ENCODE measurements at places on chromosomes 1 and 21. TPM values are rescaled to one million over a fixed set of nuclear protein-coding genes. Genes with fewer than 3 reads are reported as not detected.

DNA sequence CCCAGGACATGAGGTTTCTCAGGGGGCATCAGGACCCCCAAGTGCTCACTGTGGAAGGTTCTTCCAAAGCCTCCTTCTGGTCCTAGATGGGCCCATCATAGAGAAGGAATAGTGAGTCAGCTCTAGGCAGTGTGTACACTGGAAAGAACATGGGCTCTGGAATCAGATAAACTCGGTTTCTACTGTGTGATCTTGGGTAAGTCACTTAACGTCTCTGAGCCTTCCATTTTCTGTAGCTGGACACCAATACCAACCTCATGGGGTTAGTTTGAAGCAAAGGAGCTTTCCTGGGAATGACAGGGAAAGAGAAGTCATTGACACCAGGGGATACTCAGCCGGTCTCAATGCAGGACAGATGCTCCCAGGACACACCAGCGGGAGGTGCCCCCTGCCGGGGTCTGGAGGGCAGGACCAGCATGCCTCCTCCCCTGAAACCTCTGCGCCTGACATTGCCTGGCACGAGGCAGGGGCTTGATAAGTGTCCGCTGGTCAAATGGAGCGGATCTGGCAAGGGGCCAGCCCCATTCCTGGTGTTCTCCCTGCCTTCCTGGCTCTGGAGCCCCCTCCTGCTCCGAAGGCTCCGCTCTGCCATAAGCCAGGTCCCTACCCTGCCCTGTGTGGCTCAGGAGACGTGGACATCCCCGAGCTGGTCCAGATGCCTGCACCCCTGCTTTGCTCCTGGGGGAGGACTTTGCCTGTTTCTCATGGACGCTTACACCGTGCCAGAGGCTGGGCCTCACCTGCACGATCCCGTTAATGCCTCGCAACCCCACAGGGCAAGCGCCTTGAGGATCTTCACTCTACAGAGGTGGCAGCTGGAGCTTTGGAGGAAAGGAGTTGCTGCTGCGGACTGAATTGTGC, 52.8 kb downstream of the EDN2 start:
- peak; percentile 24 for DNase-seq
- peaks cover 18% of the 10 kb centered on the region for H3K4me1 ChIP-seq
- H3K4me3 ChIP-seq = no peak overlapping the region
- no peaks in the 10 kb centered on the region for H3K27me3 ChIP-seq
- peak overlapping the region; percentile 83 for H3K27ac ChIP-seq

DNA sequence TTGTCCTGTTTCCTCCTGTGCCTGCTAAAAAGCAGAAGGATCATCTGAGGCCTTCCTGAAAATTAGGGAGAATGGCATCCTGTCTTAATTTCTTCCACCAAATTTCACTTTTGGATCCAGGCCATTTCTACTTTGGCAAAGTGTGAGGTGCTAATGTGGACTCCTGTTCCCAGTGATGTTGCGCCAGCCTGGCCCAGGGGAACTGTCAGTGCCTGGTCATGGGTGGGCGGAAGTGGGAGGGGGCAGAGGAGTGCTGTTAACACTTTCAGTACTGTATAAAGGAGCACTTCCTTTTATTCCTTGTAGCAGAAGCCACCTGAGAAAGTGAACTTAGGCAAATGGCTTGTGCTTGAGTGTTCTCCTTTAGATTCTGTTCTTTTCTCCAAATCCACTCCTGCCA, 19.9 kb downstream of the ELAPOR1 start:
- H3K36me3 ChIP-seq = no peaks in the 10 kb centered on the region
- H3K4me3 ChIP-seq = no peak overlapping the region
- peak overlapping the region; percentile 88 for H3K27ac ChIP-seq
- H3K27me3 ChIP-seq = no peaks in the 10 kb centered on the region
- peaks cover 27% of the 10 kb centered on the region for H3K4me1 ChIP-seq
- peak; percentile 61 for DNase-seq

CDKN2C gene
- total RNA-seq = 11.5 TPM

DNA sequence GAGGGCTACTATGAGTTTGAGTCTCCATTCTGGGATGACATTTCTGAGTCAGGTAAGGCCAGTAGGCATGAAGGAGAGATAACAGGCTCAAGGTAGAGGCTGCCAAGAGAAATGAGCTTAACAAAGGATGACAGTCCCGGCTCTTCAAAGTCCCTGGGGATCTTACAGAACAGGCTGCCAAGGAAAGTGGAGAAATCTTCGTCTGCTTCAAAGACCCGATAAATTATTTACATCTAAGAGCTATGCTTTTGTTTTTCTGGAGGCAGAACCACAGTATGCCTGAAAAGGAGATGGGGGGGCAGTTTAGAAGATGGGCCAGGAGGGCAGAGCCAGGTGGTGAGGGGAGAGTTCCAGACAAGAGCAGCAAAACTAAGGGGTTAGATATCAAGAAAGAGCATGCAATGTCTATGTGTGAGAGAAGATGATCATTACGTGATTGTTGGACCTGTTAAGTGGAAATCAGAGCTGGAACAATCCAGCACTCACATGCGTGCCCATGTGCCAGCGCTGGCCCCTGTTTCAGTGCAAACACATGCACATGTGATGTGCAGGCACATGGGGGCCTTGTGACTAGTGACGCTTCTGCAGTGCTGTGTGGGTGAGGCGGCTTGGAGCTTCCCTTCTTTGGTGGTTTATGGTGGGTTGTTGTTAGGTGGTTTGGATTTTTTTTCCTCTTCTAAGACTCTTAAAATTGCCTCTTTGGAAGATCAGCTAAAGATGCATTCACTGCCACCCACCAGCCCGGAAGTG, 25.7 kb downstream of the CAMK1G start:
- H3K36me3 ChIP-seq = no peaks in the 10 kb centered on the region
- no peak for DNase-seq
- H3K27me3 ChIP-seq = no peaks in the 10 kb centered on the region
- no peaks in the 10 kb centered on the region for H3K4me1 ChIP-seq
- no peak overlapping the region for H3K27ac ChIP-seq

GRCh38 chr1:184075055-184076029, 23.8 kb downstream of the TSEN15 start:
- DNase-seq = peak; percentile 17
- no peak overlapping the region for H3K4me3 ChIP-seq
- H3K36me3 ChIP-seq = peaks cover 4% of the 10 kb centered on the region
- H3K27me3 ChIP-seq = no peaks in the 10 kb centered on the region

All from pancreas (tissue), 10 donors.